CD4-positive, alpha-beta memory T cell (primary cell): ENCODE measurements at places on chromosomes 7 and 10.

GRCh38 chr10:69951658-69952057, 101.0 kb upstream of the MACROH2A2 start:
- no peak for DNase-seq

DNA sequence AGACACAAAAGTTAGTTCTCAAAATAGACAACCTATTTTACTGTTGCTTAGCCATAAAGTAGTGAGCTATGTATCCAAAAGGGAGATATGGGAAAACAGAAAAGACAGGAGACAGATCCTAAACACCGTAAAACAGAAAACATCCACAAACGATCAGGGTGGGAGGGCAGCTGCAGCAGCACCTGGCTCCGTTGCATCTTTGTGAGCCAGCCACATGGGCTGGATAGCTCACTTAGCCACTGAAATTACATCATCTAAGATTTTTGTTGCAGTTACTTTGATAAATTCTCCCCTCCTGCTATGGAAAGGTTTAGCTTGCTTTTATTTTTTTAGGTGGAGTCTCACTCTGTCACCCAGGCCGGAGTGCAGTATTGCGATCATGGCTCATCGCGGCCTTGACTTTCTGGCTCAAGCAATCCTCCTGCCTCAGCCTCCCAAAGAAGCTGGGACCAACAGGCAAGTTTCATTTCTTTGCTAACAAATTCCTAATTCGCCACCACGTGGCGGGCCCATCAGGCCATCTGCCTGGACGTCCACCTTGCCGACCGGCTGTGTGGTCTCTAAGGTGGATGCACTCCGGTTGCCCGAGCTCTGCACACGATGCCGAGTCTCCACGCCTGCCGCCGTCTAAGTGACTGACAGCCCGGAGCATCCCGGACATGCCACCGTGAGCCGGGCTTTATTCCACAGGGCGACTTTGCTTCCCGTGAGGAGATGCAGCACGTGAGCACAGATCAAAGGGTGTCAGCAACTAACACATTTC, 159.8 kb downstream of the DIP2C start:
- DNase-seq: no peak

DNA sequence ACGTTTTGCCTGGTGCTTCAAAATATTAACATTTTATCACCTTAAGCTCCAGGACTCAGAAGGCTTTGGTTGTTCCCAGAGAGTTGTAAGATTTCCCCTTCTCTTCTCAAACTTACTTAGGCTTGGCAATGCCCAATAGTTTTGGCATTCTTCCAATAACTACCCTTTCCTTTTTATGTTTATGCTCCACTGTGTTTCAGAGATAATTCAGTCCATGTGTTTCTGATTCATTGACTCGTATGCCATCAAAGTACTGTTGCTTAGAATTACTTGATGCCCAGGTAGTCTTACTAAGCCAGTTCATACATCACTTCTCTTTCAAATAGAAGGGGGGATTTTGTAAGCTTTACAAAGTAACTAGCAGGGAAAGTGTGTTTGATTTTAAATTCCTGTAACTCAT, 66.6 kb downstream of the AGMO start:
- DNase-seq: no peak

DNA sequence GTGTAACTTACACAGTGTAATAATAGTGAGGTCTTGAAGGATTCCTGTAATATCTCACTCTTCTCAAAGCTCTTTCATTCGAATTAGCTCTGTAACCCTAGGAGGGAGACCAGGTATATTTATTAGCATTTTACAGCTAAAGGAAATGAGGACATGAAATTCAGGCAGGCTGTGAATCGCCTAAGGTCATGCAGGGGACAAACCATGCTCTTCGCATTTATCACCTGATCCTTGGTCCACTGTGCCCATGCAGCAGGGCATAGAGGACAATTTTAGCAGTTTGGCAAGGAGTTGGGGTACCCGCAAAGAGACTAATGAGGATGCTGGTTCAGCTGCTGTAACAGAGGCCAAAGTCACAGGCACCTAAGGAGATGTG, 14.8 kb upstream of the LAMB1 start:
- no peak for DNase-seq

DNA sequence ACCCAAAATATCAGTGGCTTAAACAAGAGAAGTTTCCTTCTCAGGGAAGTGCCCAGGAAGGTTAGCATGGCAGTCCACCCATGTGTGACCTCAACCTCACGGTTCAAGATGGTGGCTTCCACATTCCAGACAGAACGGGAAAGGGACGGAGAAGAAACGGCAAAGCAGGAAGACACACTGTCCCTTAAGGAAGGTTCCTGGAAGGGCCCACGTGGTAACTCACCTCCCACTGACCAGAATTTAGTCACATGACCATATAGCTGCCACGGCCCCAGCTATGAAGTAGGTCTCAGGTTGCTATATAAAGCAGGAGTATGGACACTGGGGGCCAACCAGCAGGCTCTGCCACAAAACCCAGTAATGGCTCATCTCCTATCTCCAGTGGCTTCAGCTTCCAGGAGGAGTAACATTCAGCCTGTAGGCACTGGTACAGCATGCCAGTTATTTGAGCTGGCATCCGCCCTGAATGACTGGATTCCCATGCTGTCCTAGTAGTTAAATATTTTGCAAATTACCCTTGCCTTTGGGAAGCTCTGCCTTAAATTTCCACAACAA, 278.5 kb upstream of the KLF14 start:
- no peak for DNase-seq

DNA sequence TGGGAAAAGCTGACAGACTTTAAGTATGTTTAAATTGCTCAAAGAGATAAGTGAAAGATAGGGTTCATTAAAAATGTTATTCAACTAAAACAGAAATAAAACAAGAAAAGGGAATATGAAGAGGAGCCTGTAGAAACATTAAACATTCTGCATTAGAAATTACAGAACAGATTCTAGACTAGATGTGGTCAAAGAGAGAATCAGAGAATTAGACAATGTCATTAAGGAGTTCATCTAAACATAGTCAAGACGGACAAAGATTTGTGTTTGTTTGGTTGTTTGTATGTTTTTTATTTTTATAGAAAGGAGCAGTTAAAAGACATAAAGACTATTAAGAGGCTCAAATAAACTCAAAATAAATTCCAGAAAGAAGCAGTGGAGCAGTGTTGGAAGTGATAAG, 80.0 kb downstream of the NKX6-2 start:
- DNase-seq: no peak

- no peak for DNase-seq
Observed at GRCh38 chr10:104218751-104219150, 13.4 kb downstream of the CFAP43 start.

DNA sequence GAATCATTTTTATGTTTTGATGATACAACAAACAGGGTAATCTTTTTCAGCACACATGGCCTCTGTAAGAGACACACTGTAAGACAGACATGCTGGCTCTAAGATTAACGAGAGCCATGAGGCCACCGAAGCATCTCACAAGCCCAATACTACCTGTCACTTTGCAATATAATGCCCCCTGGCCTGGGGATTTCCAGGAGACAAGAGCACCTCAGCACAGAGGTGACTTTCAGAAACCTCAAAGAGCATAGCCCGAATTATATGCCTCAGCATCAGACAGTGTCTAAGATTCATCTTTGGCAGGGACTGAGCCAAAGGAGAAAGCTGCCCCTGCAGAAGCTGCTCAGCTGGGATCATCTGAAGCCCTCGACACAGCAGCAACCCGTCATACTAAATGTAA, 44.2 kb upstream of the TMEM213 start:
- no peak for DNase-seq

GRCh38 chr7:102080019-102080433, 206.6 kb upstream of the SH2B2 start:
- no peak for DNase-seq

- DNase-seq: no peak
Observed at GRCh38 chr7:24972991-24973390, 7.0 kb downstream of the OSBPL3 start.

DNA sequence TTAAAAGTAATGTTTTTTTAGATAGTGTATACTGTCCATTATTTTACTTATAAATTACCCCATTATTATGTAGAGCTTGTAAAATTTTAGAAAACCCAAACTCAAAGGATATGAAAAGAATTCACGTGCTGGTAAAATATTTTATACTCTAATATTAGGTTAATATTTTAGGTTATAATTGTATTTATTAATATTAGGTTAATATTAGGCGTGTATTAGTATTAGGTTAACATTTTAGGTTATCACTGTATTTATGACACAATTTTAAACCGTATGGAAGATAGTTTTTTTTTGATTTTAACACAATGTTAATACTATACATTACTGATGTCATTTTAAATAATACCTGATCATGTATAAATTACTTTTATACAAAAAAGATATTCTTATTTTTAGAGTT, 48.5 kb downstream of the ARL4A start:
- DNase-seq: no peak

DNA sequence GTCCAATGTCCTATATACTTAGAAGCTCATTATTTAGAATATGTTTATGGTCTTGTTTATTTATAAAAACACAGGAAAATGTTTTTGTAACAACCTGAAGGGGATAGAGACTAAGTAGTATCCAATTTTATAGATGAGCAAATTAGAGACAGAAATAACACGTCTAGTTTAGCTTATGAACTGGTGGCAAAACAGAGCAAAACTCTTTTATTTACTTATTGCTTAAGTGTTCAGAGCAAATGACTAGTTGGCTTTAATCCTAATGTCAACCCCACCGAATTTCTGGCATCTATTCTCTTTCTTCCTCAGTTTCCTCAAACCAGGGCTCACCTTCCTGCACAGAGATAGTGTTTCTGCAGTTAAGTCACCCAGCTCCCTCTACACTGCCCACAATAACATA, 792.8 kb downstream of the REEP3 start:
- DNase-seq: no peak

GRCh38 chr10:26859241-26860101, 1.3 kb downstream of the ABI1 start:
- DNase-seq: no peak

DNA sequence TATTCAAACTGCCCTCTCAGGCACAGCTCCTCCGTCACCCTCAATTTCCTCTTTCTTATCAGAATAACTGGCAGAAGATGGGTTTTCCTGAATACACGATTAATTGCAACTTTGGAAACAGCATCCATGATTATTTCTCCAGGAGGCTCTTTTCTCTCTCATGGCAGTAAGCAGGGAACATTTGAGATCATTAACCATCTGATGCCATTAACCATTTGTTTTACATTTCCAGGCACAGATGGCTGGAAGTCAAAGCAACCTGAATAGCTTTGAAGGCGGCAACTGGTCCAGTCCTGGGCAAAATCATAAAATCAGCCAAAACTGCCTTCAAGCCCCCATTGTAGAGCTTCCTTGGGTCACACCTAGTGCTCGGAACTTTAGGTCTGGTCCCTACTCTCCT, 289.5 kb upstream of the AOAH start:
- no peak for DNase-seq

DNA sequence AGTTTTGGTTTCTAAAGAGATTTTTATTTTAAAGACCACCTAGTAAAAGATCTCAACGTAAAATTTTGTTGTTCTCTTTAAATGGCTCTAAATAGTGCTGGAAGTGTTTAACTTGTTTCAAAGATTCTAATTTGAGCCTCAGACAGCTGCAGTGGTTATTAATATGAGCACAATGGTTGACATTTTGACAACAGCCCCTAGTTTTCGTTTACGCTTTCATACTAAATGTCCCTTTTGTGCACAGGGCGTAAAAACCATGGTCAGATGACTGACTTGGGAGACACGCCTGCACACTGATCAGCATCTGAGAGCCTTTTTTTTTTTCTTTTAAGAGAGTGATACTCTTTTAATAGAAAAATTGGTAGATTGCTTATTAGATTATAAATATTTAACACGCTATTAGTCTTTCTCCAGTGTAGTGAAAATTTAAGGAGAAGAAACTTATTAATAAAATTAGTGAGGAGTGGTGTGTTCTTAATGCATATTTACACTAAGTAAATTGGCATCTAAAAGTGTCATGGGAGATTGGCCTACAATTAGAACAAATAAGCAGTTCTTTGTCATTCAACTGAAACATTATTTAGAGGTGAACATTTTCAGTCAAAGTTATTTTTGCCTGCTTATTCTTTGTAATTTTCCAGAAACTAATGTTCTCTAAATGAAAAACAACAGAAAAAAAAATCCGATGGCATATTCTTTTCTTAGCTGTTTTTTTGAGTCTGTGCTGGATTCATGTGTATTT, 182.8 kb upstream of the PHYHIPL start:
- no peak for DNase-seq

DNA sequence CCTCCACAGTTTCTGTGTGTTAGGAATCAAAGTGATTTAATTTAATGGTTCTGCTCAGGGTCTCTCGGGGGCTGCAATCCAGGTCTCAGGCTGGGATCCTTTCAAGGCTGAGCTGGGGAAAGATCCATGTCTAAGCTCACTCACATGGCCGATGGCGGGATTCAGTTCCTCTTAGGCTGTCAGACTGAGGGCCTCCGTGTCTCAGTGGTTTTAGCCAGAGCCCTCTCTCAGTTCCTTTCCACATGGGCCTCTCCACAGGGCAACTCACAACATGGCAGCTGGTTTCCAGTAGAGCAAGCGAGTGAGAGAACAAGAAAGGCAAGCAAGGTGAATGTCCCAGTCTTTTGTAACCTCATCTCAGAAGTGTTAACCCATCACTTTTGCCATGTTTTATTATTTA, 26.9 kb downstream of the CAV1 start:
- DNase-seq: no peak

GRCh38 chr10:6035931-6036575, 26.1 kb downstream of the IL2RA start:
- DNase-seq: no peak

DNA sequence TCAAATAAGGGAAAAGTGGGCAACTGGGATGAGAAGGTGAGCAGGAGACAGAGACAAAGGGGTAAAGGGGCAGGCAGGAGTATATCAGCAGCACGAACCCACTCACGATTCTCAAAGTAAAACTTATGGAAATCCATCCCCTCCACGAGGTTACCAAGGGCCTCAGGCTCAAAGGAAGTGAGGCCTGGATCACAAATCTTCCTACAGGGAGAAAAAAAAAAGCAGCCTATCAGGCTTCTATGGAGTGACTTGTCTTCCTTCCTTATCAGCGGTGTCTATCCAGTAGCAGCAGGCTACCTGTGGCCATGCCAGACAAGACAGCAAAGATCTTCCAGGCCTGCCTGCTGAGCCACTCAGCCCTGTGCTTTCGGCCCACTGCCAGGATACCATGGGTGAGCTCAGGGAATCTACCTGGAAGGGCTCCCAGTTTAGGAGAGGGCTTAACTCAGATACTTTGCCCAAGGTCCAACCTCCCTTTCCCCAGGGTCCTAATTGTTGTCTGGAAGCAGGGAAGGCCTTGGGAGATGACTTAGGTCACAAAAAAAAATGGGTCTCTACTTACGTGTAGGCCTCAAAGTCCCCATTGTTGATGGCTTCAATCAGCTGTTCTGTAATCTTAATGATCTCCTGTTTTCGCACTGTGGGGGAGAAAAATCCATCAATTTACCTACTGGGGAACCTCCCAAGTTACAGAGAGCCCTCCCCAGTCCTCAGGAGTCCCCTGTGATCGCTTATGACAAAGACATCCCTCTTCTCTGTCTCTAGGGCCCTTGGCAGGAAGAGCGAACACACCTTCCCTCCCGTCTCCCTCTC, 5.7 kb upstream of the NDST2 start:
- DNase-seq: no peak

DNA sequence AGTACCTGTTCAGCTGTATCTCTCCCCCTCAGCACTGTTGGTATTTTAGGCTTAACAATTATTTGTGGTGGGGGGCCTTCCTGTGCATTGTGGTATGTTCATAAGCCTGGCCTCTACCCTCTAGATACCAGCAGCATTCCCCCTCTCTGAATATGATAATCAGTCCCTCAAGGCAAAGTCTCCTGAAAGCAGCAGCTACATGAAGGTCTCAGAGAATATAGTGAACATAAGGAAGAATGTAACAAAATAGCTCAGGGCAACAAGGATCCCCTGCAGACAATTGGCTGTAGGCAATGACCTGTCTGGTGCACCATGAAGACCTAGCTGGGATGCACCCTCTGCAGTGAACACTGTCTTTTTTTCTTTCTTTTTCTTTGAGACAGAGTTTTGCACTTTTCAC, 86.4 kb downstream of the CTBP2 start:
- DNase-seq: no peak
